ENCODE measurements at places on chromosomes 3 and 15. TPM values are rescaled to one million over a fixed set of nuclear protein-coding genes. Genes with fewer than 3 reads are reported as not detected.

GRCh38 chr3:45904931-45905330, 18.6 kb downstream of the CCR9 start:
- DNase-seq: no peak

DNA sequence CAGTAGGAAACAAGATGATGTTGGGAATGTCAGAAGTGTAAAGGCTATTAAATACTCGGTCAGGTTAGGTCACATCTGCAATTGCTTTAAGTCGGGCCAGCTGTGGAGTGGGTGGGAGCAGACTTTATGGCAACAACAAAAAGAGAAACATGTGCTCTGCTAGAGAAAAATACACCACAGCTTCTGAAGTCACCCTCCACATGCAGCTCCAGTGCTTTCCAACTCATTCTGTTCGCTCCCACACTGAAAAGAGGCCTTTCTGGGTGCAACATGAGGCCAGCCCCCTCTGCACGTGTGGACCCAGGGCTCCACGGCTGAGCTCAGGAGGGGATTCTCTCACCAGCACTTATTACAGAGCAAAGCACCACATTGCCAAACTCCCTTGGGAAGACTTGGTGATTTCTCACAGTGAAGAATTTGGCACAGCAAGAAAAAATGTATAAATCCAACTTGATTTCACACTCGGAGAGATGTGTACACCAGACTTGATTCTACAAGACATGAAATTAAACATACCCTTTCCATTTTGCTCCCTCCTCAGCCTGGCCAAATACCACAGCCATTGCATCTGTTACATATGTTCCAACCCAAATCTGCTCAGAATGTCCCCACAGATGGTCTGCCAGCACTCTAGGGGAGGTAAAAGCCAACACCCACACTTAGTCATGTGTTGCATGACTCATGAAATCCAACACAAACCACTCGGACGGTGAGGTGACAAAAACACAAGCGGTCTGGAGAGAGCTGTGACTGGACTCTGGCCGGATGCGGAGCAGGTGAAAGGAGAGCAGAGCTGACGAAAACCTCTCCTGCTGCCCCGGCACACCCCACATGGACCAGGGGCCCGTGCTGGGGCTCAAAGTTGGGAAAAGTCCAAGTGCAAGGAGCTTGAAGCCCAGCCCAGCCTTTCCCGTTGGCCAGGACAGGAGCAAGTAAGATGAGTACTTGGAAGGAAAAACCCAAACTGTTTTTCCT, 74.6 kb downstream of the ITGB5 start:
- peak; percentile 86 for DNase-seq

DNA sequence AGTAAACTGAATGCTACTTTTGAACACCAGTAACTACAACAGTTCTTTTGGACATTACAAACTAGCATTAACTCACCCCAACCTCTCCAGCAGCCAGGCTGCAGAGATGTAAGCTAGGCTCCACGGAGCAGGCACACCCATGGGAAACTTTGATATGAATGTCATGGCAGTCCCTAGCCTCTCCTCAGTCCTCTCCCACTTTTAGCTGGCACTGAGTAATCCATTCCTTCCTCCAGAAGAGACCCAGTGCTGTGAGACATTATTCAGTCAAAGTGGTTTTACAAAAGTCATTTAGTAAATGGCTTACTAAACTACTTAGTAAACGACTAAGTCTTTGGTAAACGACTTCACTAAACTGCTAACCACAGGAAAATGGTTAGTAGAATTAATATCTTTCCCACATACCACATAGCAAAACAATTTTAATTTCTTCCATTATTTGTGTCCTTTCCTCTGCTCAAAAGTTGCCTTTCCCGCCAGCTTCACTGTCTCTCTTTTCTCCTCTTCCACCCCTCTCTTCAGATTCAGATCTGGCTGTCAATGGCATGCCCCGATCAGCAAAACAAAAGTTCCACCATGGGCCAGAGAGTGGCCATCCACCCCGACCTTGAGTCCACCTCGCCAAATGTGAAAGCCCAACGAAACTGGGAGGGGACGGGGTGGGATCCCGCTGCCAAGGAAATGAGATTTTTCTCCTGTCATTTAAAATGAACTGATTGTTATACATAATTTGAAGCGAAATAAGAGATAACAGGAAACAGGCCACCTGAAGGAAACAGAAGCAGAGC, 67.5 kb upstream of the TJP1 start:
- no peak for DNase-seq

- DNase-seq: no peak
These were observed 35.7 kb downstream of the SACM1L start for GRCh38 chr3:45724911-45725310.

GRCh38 chr3:87696124-87697013, 362.4 kb downstream of the CGGBP1 start:
- DNase-seq: no peak

DNA sequence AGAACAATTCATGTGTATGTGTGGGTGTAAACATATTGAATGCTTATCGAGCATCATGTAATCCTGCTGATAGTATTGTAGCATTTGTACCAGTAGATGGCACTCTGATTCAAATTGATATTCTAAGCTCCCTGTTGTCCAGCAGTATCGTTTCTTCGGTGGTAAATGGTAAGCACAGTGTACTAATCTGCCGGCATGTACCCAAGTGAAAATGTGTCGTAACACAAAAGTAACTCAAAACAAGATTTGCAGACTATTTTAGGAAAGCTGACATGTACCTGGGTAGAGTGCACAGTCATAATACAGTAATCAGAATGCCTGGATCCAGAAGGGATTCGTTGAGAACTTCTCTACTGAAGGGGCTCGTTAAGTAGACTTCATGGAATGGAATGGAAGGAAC, 31.7 kb upstream of the MNS1 start:
- no peak for DNase-seq

DNA sequence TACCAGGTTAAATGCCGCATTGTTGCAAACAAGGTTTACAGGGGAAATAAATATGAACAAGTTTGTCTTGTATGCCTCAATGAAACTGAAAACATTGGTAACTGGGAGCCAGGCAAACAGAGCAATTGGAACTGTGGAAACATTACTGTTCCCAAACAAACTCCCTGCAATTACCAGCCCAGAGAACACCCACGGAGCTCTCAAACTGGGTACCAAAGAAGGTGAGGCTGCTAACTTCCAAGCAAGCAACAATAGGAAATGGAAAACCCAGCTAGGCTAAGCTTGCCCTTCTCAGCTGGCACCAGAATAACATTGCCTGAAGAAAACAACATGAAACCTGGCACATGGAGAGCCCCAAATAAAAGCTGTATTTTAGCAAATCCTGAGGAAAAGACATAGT, 218.9 kb upstream of the THRB start:
- no peak for DNase-seq

- DNase-seq: no peak
These were observed 148.8 kb downstream of the PLD1 start for GRCh38 chr3:171661484-171661883.

GRCh38 chr3:184791171-184791570, 20.8 kb upstream of the VPS8 start:
- DNase-seq: no peak

- DNase-seq: no peak
These were observed 85.4 kb downstream of the SLC6A11 start for GRCh38 chr3:10901296-10901945.

DNA sequence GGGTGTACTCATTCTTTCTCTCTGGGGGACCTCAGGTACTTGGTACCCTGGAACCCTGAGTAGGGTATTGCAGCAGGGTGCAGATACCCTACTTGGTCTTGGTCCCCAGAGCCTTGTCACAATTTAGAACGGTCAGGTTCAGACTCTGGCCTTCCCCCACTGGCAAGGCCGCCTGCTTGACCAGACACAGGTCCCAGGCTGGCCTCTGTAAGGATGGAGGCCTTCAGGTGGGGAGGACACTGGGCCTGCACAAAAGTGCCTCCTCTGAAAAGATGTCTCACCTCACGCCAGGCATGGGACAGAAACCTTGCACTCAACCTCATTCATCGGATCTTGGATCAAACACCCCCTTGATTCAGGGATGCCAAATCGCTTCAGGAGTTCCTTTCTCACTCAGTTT, 158.4 kb downstream of the KLF13 start:
- no peak for DNase-seq

DNA sequence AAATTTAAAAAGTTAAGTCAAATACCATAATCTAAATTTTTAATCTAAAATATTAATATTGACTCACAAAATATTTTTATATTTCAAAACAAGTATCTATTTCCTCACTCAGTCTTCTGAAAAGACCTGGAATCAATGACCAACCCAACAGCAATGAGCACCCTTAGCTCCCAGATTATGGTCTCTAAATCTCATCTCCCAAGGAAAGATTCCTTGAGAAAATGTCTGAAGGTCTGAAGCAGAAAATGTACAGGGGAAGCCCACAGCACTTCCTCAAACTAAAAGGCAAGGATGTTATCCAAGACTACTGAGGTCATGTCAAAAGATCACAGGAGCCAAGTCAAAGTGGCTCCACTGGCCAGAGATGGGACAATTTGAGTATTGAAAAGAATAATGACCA, 51.0 kb upstream of the SLCO2A1 start:
- no peak for DNase-seq

GRCh38 chr15:26050984-26051383, 187.9 kb upstream of the ATP10A start:
- no peak for DNase-seq

GRCh38 chr3:194950906-194951628, 265.4 kb downstream of the FAM43A start:
- DNase-seq: no peak

- DNase-seq: no peak
These were observed 54.1 kb downstream of the TMEM44 start for GRCh38 chr3:194579091-194579606.

GRCh38 chr3:46865546-46865945, 2.3 kb upstream of the MYL3 start:
- DNase-seq: peak; percentile 52

- no peak for DNase-seq
These were observed 405.6 kb downstream of the MAGI1 start for GRCh38 chr3:65633018-65633638.

DNA sequence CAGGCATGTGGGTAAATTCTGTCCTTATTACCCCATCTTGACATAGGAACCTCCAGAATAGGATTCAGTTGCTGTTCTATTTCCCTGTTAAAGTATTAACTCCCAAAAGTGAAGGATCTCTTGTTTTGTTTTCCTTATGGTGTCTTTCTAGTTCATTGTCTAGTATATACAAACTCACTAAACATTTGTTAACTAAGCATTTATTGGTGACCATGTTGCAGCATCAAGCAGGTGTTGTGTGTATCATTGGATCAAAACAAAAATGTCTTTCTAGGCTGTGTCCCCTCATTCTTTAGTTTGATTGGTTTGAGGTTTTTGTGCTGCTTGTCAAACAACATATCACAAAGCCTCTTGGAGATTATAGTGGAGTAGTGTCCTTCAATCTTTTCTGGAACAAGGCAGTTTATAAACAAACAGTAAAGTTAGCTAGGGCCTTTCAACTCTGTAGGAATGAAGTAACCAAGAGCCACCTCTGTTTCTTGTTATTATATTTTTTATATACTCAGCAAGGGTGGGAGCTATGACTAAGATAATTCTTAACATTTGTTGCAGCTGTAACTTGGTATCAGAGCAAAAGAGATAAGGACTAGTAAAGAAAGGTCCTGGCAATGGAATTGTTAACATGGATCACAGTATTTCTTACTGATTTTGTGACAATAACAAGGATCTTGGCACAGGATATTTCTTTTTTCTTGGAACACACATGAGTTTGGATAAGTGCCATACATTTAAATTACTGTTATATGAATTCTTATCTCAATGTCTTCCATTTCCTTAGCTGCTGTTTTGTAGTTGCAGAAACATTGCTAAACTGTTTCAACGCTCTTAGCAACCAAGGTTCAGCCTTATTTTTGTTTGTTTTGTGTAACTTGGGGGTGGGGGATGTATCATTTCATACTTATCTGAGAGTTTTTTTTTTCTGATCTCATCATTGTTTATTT, 49.3 kb downstream of the TMOD3 start:
- no peak for DNase-seq

GRCh38 chr3:118480101-118480860, 554.4 kb downstream of the IGSF11 start:
- no peak for DNase-seq

DNA sequence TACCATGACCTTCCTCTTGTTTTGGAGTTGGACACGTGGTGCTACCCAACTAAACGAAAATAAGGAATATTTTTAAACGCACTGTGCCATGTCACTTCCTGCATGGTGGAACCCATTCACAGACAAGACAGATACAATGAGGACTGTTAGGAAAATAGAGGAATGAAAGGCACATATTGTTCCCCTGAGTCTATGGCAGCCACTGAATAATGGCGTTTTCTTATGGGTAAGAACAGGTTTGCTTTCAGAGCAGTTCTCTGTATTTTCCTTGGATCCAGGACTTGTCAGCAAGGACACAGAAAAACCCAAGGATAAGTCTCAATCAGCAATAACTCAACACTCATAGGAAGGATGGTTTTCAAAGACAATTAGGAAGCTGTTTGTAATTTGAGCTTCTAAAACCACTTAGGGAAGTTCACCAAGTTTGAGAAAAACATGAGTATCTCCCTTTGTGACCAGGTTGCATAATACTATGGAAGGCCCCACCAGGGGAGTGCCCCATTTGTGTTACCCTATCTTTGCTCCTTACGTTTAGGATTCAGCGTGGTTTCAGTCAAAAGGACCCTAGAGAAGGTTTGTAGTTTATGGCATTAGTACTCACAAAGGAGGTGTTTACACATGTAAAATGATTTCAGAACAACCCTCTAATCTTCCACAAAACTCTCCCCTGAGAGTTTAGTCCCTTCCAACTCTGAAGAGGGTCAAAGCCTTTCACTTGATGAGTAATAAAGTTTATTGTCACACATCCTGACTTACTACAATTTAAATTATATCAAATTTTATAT, 487.2 kb upstream of the ATP11B start:
- DNase-seq: no peak

- DNase-seq: no peak
These were observed 105.0 kb downstream of the GRM7 start for GRCh38 chr3:6965881-6966280.

DNA sequence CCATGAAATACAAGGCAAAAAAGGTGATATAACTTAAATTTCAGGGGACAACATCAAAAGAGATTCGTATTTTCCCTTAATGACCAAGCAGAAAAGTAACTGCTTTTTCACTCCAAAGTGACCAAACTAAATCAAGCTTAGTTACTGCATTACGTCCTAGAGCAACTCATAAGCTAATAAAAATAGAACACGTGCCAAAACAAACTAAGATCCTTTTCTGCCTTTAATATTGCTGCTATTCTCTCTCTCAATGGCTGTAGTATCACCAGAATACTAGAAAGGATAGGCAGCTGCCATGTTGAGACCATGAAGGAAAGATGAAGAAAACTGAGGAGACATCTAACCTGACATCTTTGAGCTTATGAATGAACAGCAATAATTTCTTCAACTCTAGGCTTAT, 43.3 kb downstream of the UBXN7 start:
- no peak for DNase-seq

The CAMK2N2 gene
- not detected for polyA plus RNA-seq

The SAMD7 gene
- polyA plus RNA-seq: not detected

The NEO1 gene
- polyA plus RNA-seq: 11.3 TPM

The ROBO1 gene
- polyA plus RNA-seq: 2.1 TPM

The SLC22A14 gene
- polyA plus RNA-seq: not detected

The SERF2 gene
- polyA plus RNA-seq: 2,327 TPM

The HDAC11 gene
- 18.9 TPM for polyA plus RNA-seq

The SAMMSON gene
- 3.6 TPM for polyA plus RNA-seq

Measured in aorta (tissue), 5 donors.